ENCODE measurements at places on chromosomes 1 and 21.

DNA sequence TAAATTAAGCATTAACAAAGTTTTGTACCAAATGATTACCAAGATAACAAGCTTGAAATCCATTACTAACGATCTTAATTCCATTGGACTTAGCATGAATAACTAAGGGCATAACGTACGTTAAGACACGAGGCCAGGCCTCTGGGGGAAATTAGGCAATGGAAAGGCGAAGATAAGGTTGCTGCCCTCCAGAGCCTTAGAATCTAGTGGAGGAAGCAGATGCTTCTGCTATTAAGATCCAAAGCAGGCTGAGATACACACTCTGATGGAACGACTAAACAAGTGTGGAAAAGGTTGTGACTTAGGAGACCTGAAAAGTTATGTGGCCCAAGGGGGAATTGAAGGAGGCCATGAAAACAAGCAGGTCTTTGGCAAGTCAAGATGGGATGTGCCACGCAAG lies 6.0 kb downstream of the AKNAD1 start:
- no peak for DNase-seq

DNA sequence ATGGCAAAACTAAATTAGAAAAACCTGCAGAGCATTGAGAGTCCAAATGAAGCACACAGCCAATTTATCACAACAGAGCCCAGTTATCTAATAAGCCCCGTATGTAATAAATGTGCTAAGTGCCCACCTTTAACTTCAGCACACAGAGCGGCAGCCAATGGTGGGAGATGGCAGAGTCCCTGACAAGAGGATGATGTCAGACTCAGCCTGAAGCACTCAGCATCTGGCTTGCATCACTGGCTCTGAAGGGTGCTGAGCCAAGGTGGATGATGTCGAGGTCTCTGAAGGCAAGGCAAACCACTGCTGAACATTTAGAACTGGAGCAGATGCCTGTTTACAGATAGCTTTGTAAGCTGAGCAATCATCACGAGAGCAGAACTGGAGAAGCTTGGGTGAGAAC lies 118.3 kb downstream of the NUF2 start:
- no peak for DNase-seq

GRCh38 chr1:73366734-73367413 lies 831.1 kb downstream of the LRRIQ3 start:
- DNase-seq: no peak

- DNase-seq: no peak
Observed at GRCh38 chr1:235068158-235069121, 60.2 kb downstream of the TOMM20 start.

- DNase-seq: no peak
Observed at GRCh38 chr1:200351826-200352549, 57.8 kb downstream of the ZNF281 start.

GRCh38 chr1:6906783-6907182 lies 121.5 kb downstream of the CAMTA1 start:
- no peak for DNase-seq

- DNase-seq: no peak
Observed at GRCh38 chr21:41048623-41049022, 119.3 kb upstream of the BACE2 start.

DNA sequence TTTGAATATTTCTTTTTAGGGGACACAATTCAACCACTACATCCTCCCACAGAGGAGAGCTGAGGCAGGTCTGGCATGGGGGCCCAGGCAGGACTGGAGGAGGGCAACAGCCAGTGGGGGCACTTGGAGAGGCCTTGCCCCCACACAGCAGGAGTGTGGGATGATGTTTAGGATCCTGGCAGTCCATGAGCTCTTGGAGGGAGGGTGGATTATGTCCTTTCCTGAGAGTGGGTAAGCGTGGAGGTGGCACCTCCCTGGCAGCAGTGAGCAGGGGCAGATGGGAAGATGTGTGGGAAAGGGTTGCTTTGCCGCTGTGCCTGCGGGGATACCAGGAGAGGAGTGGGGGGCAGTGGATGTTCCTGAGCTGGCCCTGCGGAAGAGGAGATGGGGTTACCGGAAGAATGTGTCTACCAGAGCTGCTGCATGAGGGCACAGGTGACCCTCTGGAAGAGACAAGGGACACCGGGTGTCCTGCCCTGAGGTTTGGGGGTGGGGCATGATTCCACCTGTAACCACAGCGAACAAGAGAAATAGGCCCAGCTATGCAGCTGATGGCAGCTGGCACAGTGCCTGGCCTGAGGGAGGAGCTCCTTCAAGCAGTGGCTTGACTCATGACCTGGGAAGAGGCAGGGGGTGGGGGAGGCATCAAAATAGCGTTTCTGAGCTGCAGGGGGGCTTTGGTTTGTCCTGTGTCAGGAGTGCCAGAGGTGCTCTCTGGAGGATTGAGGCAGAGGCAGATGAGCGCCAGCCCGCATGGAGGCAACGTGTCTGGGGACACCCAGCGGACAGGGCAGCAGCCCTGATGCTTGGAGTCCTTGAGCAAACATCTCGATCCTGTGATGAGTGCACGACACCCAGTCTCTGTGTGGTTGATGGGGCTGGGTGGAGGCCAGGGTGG lies 123.9 kb upstream of the TMPRSS2 start:
- DNase-seq: no peak

GRCh38 chr1:94863297-94863911 lies 43.2 kb downstream of the SLC44A3 start:
- DNase-seq: no peak

DNA sequence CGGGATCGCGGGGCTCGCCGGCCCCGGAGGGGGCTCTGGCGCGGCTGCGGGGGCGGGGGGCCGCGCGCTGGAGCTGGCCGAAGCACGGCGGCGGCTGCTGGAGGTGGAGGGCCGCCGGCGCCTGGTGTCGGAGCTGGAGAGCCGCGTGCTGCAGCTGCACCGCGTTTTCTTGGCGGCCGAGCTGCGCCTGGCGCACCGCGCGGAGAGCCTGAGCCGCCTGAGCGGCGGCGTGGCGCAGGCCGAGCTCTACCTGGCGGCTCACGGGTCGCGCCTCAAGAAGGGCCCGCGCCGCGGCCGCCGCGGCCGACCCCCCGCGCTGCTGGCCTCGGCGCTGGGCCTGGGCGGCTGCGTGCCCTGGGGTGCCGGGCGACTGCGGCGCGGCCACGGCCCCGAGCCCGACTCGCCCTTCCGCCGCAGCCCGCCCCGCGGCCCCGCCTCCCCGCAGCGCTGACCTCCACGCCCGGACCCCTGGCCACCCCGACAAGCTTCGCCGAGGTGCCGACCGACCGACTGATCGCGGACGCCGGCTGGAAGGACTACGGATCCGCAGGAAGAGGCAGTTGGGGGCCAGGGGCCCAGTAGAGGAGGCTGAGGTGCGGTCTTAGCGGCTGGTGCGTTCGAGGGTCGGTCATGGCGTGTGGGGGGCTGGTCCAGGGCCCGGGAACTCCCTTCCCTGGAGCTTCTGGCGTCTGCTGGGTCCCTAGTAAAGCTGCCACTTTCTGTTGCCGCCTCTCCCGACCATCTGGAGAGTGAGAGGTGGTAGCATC lies 711 bp downstream of the TRNP1 start:
- no peak for DNase-seq

- no peak for DNase-seq
Observed at GRCh38 chr1:208216062-208216461, 28.1 kb downstream of the PLXNA2 start.

DNA sequence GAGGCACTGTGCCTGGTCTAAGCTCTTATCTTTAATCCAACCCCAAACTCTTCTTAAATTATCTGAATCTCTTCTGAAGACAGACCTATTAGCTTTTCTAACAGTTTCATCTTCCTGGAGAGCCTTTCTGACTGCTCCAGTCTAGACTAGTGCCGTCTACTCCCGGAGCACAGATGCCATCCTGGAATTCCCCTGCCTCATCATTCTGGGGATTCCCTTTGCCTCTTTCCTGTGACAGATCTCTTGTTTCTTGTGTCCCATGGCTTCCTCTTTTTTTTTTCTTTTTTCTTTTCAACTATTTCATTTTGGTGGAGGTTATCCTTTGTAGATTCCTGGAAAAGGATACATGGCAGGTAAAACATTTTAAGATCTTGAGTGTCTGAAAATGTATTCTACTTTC lies 11.7 kb downstream of the SEMA4A start:
- peak; percentile 39 for DNase-seq

- DNase-seq: no peak
Observed at GRCh38 chr1:68103884-68104554, 53.6 kb upstream of the DIRAS3 start.

DNA sequence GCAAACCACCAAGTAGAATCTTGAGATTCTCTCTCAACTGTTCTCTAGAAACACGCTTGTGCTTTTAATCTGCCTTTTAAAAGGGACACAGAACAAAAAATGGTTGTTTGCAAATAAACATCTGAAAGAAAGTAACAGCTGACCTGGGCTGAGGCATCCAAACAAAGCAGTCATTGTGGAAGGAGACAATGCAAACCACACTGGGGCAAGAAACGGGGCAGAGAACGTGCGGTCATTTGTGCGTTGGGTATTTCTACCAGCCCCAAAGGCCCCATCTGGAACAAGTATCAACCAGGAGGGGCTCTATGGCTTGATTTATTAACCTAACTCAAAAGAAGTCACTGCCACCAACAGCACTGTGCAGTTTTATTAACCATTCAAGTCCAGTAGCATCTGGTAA lies 6.0 kb downstream of the STMN1 start:
- no peak for DNase-seq

DNA sequence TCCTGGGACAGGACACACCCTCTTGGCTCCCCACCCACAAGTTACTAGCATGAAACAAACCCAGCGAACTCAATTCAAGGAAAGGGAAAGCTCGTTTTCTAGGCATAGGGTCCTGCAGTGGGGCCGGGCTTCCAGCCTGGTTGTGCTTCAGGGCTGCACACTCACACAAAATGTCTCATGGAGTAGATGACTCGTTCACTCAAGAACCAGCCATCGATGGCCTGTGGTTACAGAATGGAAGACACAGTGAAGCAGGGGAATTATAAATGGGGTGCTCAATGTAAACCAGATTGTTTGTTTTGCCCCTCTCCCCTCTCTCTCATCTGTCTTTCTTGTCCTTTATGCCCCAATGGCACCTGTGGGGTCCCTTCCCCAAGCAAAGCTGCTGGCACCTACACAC lies 56.0 kb upstream of the COX20 start:
- no peak for DNase-seq

GRCh38 chr1:154361357-154361756 lies 36.0 kb downstream of the ATP8B2 start:
- DNase-seq: no peak

DNA sequence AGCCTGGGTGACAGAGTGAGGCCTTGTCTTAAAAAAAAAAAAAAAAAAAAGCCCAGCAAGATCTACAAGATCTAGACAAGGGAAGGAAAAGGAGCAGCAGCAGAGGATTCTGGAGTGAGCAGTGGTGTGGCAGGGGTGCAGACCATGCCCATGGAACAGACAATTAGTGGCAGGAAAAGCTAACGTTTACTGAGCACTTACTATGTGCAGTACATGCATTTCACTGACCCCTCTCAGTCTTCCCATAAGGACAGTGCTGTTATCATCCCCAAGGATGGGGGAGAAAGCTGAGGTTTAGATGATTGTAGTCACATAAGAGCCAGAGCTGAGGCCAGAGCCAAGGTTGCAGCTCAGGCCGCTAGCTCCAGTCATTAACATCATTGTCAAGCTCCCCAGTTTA lies 5.9 kb downstream of the PODN start:
- DNase-seq: no peak

DNA sequence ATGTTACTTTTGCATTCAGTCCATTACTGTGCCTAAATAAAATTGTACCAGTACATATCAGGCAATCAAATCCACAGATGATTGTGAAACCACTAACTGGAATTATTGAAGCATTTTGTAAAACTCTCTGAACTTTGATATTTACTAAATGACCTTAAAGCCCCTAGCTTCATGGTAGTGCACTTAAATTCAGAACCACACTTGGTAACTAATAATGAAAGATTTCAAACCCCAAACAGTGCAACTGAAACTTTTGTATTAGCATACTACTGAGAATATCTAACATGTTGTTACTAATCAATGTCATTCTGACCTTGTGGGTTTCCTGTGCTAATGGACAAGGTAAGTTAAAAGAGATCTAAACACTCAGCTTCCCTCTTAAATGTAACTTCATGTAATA lies at the start of gene CFHR3:
Gene CFHR3, plus strand, starts transcription at position 238 of the 400 bp plus-strand sequence. Its CDS starts 47 bp downstream, at position 285.
- no peak for DNase-seq

DNA sequence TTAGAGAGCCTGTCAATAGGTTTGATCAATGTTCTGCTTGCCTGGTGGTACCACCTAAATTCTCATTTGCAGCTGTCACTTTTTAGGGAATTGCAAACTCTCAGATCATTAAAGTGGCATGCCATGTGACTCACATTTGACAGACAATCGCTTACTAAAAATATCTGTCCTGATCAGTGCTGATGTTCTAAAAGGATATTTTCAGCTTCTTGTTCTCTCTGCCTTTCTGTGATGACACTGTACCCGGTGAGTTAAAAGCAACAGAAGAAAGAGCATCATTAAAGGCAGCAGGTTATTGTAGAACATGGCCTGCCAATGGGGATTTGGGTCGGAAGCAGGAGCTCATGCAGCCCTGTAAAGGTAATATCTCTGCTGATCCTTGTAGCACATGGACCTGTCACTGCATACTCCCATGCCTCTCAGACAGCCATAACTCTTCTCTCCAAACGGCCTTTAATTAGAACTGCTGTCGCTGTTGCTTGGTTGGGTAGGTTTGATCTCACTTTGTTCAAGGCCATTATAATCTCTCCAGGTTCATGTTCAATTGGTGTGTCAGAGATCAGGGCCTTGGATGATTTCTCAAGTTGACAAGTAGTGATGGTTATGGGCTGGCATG lies 441.3 kb upstream of the DEPDC1 start:
- DNase-seq: no peak

GRCh38 chr1:34267326-34267725 lies 90.6 kb downstream of the C1orf94 start:
- DNase-seq: no peak

GRCh38 chr21:17834639-17835354 lies 15.6 kb upstream of the C21orf91 start:
- no peak for DNase-seq

- DNase-seq: no peak
Observed at GRCh38 chr1:180886338-180886737, 26.4 kb upstream of the KIAA1614 start.

DNA sequence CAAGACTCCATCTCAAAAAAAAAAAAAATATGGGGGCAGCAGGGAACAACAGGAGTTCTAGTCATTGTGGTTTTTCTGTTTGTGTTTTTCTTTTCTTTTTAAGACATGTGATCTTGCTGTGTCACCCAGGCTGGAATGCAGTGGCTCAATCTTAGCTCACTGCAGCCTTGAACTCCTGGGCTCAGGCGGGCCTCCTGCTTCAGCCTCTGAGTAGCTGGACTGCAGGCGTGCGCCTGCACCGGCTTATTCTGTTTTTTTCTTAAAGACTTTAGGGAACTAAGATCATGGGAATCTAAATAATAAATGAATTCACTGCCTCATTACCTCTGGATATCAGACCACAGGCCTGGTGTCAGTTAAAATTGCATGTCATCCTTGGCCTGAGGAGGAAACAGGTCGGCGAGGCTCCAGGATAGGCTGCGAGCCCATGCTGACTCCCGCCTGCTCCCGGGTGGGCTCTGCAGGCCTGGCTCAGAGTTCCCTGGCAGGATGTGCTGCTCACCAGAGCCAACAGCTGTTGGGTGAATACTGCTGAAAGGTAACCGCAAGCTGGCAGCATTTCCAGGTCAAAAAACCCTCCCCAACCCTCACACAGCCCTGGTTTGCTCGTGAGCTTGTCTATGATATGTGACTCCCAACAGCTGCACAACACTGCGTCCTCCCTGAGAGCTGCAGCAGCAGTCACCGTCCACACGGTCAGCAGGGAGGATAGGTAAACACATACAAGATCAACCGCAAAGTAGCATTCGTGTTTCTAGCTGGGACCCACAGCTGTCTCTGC lies 58.1 kb downstream of the SCCPDH start:
- no peak for DNase-seq
